Thoracic aorta (tissue), 2 donors: ENCODE measurements at places on chromosomes 16 and 17. TPM values are rescaled to one million over a fixed set of nuclear protein-coding genes. Genes with fewer than 3 reads are reported as not detected.

DNA sequence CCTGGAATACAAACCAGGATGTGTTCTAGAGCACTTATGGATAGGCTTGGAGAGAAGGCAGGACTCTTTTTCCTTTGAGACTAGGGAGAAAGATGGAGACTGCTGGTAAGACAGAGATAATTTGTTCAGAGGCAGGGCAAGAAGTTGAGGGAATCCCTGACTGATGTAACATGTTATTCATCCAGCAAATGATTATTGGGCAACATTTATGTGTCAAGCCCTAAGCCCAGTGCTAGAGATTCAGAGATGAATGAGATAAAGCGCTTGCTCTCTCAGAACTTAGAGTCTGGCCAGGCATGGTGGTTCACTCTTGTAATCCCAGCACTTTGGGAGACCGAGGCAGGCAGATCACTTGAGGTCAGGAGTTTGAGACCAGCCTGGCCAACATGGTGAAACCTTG lies 47.8 kb upstream of the NUFIP2 start:
- no peak for DNase-seq

DNA sequence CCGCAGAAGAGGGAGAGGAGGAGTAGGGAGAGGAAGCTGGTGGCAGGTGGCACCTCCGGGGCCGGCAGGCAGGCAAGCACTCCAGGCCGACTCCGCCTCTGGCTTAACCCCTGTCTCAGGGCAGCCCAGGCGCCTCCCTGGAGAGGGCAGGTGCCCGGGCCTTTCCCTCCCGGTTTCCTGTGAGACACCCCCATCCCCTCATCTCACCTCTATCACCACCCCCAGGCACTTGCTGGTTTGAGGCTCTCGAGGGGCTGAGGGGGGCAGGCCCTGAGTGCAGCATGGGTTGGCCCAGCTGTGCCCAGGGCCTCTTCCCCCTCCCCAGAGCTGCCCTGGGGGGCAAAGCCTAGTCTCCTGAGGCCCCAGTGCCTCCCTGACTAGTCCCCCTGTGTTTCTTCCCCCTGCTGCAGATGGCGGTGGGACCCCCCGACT lies 6.0 kb downstream of the DOC2A start:
- no peak for DNase-seq

- no peak for DNase-seq
Observed at GRCh38 chr16:86531191-86531545, 20.8 kb downstream of the FOXF1 start.

- DNase-seq, result no peak
Observed at GRCh38 chr17:79808763-79809529, 12.1 kb upstream of the CBX8 start.

DNA sequence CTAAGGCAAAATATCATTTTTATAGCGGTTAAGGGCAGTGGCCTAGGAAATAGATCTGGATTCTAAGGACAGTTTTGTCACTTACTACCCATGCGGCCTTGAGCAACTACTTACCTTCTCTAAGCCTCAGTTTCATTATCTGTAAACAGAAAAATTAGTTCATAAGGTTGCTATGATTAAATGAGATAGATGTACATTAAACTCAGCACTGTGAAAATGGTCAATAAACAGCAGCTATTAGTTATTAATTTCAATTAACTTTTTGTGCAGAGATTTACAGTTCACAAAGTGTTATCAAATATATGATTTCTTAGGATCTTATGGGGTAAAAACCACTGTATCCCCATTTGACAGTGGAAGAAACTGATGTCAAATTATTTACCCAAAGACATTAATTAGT lies 135.5 kb upstream of the CORO6 start:
- no peak for DNase-seq

DNA sequence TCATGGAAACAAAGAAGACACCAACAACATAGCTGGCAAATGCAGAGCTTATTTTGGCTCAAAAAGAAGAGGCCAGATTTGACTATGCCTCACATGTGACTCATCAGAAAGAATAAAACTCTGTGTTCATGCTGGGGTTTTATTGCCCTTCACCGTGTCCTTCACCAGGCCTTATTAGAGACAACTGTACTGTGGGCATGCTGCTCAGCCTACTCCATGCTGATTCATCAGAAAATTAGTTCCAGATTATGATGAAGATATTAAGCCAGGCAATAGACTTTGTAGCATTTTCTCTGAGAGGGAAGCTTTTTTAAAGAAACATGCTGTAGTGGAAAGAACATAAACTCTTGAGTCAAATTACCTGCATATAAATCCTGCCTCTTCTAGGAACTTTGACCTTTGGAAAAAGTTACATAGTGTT lies 89.8 kb downstream of the CYB561 start:
- DNase-seq, result peak; percentile 9

DNA sequence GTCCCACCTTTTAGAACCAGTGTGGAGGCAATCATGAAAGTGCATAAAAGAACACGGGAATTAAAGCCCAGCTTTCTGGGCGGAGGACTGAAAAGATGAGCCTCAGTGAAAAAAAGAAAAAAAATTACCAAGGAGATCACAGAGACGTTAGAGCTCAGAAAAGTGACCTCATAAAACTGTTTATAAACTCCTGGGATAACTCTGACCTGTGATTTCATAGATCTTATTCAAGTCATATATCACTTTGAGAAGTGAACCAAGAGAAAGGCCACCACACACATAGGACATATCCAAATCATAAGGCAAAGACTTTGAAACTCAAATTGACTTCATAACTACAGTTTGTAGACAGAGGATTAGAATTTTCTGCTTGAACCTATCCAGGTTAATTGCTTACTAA lies 90.1 kb downstream of the KCNJ2 start:
- no peak for DNase-seq

DNA sequence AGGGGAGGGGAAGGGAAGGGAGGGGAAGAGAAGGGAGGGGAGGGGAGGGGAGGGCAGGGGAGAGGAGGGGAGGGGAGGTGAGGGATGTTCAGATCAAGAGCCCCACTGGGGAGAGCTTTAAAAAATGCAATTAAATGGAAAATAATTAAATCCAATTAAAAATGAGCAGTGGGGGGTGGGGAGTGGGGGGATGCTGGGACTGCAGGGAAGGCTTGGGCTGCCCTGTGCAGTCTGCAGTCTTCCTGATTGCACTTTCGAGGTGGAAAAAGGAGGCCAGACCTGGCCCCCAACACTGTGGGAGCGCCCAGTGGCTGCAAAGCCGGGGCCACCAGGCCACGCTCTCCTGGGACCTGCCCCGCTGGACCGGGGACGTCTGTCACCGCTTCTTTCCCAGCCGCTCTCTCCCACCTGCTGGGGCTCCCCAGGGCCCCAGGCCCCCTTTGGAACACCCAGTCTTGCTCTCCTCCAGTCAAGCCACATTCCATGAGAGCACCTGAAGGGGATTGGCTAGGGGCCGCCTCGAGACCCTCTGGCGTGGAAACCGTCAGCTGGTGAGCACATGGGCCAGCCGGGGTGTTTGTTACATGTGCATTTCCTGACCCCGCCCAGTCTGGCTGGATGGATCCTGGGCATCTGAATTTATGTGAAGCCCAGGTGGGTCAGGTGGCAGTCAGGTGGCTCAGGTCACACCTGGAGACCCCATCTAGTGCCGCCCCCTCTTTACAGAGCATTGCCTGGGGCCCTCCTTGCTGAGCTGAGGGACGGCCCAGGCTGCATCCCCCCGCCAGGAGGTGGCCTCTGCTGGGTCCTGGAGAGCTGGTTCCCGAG lies 37.6 kb upstream of the CBFA2T3 start:
- DNase-seq, result no peak

SCARF1 gene
- 17.6 TPM for total RNA-seq
